ENCODE measurements at places on chromosomes 12 and 14. TPM values are rescaled to one million over a fixed set of nuclear protein-coding genes. Genes with fewer than 3 reads are reported as not detected.
A peak's percentile ranks its signal among the peaks of the same experiment; 100 is the strongest.

The DCD gene
- not detected for total RNA-seq

The NXPH4 gene
- 22.3 TPM for total RNA-seq

- no peak for DNase-seq
Observed at GRCh38 chr14:23069413-23069806, 12.1 kb upstream of the CDH24 start.

DNA sequence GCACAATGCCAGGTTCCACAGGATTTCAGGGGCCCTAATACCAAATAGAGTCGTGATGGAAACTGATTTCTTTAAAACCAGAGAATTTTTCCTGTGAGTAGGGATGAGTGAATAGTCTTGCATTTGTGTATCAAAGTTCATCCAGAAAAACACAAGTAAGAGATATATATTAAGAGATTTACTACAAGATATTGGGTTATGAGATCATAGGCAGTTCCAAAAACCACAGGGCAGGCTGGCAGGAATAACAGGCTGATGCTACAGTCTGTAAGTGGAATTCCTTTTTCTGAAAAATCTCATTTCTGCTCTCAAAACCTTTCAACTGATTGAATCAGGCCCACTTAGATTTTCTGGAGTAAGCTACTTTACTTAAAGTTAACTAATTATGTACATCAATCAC is 1756.2 kb upstream of the SEL1L start:
- DNase-seq, result no peak

DNA sequence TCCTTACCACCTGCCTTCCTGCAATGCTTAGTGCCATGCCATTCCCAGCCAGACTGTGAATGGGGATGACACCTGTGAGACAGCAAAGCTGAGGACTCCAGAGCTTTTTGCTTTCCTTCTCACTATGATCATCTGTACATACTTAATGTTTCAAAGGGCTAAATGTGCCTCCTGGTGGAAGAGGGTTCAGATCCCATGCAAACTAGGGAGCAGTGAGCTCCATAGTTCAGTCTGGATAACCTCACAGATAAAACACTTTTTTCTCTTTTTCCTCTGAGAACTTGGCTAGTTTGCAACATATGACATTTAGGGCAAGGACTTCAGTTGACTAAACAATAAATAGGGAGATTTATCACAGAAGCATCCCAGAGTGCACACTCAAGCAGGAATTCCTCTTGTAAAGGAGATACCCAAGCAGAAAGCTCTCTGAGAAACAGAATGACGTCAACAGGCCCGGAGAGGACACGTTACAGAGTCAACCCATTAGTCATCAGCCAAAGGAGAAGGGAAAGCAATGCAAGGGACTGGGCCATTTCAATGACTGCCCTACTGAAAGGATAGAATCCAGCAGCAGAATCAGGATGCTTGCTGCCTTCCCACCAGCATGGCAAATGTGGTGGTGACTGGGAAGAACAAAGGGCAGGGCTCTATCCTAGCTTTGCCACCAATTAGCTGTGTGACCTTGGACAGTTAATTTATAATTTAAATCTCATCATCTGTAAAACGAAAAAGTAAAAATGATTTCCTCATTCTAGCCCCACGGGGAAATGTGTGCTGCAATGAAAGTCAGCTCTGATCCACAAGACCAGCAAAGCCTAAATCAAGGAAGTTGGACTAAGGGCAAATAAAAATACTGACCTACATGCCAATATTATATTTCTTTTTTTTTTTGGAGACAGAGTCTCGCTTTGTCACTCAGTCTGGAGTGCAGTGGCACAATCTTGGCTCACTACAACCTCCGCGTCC is 80.8 kb upstream of the ACTN1 start:
- DNase-seq, result peak; percentile 98
